ELR (cell line): ENCODE measurements at places on chromosomes 1 and 21.

- no peak for DNase-seq
Observed at GRCh38 chr1:80533775-80534334, 1266.9 kb upstream of the ADGRL2 start.

DNA sequence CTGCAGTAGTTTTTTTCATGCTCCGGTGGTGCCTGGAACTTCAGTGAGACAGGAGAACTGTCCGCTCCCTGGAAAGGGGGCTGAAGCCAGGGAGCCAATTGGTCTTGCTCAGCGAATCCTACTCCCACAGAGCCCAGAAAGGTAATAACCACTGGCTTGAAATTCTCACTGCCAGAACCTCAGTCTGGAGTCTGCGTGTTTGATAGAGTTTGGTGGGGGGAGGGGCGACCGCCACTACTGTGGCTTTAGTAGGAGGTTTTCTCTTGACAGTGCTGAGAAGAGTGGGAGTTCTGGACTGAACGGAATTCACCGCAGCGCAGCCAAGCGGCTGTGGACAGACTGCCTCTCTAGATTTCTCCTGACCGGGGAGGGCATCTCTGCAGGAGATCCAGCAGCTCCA is 8.0 kb upstream of the OR2M3 start:
- no peak for DNase-seq

DNA sequence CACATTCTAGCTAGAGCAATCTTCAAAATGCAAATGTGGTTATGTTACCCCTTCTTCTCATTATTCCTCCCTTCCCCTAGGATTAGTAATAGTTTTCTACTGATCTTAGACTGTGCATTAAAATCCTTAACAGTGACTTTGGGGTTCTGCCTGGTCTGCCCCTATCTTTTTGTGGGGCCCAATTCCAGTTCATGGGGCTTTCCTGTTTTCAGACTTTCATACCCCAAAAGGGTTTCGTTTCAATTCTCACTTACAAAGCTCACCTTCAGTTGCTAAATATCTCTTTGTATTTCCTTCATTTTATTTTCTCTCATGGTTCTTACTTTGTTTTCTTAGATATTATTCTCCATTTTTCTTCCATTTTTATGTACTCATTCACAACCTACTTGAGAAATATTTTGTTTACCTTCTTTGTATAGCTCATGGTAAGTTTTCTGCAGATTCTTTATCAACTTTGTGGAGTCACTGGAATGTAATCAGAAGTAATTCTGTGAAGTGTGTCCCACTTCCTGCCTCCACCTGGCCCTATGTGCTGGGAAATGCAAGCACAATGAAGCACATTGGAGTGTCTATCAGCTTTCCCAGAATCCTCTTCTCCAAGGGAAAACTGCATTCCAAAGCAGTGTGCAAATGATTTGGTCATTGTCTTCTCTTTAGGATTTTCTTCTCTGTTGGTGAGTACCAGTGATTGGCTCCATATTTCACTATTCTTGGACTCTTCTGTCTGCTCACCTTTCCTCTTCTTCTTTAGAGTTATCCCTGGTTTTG is 350.2 kb downstream of the ZNF326 start:
- peak; percentile 10 for DNase-seq

DNA sequence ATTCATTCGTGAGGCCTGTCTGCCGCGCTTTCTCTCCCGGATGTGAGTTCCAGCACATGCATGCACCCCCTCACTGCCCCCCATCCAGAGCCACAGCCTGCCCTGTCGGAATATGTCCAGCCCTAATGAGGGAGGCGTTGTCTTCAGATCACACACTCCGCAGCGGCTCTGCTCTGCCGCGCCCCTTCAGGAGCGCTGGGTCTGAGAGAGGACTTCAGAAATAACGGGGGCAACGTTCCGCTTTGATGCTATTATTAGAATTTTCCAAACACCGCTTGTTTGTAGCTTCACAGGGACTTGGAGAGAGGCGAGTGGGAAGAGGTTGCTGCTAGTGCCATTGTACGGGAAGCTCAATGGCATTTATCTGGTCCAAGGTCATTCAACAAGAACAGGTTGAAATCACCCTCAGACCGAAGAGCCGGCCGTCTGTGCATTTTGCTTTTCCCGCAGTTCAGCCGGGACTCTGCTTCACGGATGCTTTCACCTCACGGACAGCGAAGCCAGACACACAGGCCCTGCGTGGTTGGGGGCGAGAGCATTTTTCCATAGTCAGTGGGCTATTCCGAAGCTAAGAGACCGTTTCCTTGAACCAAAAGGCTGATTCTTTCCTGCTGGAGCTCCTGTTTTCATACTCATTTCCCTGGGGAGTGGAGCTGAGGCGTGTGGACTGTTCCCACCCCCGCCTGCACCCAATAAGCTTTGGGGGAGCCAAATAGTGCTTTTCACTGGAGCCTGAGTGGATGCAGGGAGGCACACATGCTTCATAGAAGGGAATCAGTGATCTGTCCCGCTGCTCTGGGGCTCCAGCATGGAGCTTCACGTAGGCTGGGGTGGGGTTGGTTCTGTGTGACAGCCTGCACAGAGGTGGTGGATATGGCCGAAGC is 69.7 kb downstream of the GALNT2 start:
- DNase-seq = no peak

- no peak for DNase-seq
Observed at GRCh38 chr1:37647281-37647680, 12.6 kb upstream of the RSPO1 start.

GRCh38 chr21:38821248-38821647 is 15.5 kb downstream of the ETS2 start:
- no peak for DNase-seq
